Suprapubic skin (tissue), 4 donors: ENCODE measurements at places on chromosomes 2 and 18. TPM values are rescaled to one million over a fixed set of nuclear protein-coding genes. Genes with fewer than 3 reads are reported as not detected.

GRCh38 chr18:49023271-49023937, 72.6 kb upstream of the SMAD7 start:
- no peaks in the 10 kb centered on the region for H3K27me3 ChIP-seq
- no peak overlapping the region for H3K27ac ChIP-seq
- peaks cover 10% of the 10 kb centered on the region for H3K4me1 ChIP-seq
- H3K36me3 ChIP-seq = no peaks in the 10 kb centered on the region

DNA sequence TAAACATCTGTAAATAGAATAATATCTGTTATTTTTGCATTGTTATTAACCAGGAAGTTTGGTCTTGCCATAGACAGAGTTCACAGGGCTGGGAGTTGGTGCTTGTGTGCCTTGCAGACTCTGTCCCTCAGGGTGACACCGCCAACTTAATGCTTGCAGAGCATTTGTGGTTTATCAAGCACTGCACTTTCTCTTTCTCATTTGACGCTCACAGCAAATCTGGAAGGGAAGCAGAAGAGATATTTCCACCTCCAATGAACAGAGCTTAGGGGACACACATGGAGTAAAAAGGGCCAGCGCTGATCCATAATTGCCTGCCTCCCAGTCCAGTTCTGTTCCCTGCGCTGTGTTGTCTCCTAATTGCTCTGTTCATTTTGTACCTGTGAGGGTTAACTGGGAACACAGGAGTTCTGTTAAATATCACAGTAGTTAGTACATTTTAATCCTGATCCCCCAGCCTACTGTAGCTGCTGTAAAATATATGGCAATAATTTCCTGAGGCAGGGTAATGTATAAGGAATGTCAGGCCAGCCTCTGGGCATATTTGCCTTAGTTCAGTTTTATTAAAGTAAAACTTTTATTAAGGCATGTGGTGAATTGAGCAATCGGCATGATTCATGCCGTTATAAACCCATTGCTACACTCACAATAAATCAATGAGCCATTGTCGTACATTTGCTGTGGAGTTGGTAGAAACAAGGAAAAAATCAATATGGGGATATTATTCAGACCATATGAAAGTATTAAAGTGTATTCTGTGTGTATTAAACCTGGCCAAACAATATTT, 182.5 kb upstream of the OSR1 start:
- peaks cover 20% of the 10 kb centered on the region for H3K4me1 ChIP-seq
- H3K27ac ChIP-seq = no peak overlapping the region
- no peak for DNase-seq
- H3K36me3 ChIP-seq = no peaks in the 10 kb centered on the region
- no peaks in the 10 kb centered on the region for H3K27me3 ChIP-seq

Gene MYCN
- total RNA-seq = 3.8 TPM

Gene SAG
- not detected for total RNA-seq

- no peak overlapping the region for H3K27ac ChIP-seq
- no peaks in the 10 kb centered on the region for H3K4me1 ChIP-seq
- no peaks in the 10 kb centered on the region for H3K27me3 ChIP-seq
- H3K36me3 ChIP-seq = no peaks in the 10 kb centered on the region
- no peak for DNase-seq
Measured at GRCh38 chr18:67771271-67771670, 254.8 kb upstream of the DSEL start.

Gene COLEC11
- total RNA-seq = not detected

Gene TRPM8
- total RNA-seq = 0.34 TPM

DNA sequence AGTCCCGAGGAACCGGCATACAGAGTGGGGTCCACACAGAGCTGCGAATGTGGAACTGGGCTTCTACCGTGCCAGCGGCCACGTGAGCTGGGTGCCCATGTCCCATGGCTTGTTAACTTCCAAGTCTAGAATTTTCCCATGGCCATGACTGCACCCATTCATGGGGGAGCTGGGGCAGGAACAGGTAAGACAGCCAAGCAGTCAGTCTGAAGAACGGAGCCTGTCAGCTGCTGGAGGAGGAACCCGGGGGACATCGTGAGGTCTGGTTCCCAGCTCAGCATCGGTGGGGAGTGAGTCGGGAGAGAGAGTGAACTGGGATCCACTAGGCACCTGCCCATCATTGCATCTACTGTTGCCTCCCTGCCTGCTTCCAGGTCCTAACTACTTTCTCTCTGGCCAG, 86.9 kb downstream of the SH3RF3 start:
- H3K27me3 ChIP-seq = no peaks in the 10 kb centered on the region
- no peaks in the 10 kb centered on the region for H3K36me3 ChIP-seq
- no peak overlapping the region for H3K4me3 ChIP-seq
- H3K4me1 ChIP-seq = peaks cover 32% of the 10 kb centered on the region

DNA sequence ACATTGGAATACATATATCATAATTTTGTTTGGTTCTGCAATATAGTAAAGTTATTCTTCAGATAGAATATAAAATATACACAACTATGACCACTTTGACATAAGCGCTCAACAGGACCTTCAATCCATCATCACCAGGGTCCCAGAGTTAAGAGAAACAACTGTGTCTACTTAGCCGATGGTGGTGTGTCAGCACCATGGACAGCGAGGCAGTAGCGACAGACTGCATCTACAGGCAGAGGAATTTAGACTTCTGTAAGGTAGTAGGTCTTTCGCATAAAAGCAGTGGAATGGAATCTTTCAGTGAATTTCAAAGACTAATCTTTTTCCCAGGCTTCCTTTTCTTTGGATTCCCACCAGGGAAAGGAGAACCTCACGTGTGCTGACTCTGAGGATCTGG, 20.5 kb upstream of the LRPPRC start:
- peaks cover 18% of the 10 kb centered on the region for H3K27me3 ChIP-seq
- no peaks in the 10 kb centered on the region for H3K4me1 ChIP-seq
- H3K36me3 ChIP-seq = no peaks in the 10 kb centered on the region
- no peak overlapping the region for H3K4me3 ChIP-seq
